ENCODE measurements at places on chromosomes 12 and 14.

- DNase-seq, result no peak
Measured at GRCh38 chr12:9673404-9674225, 4.1 kb downstream of the CLEC2D start.

DNA sequence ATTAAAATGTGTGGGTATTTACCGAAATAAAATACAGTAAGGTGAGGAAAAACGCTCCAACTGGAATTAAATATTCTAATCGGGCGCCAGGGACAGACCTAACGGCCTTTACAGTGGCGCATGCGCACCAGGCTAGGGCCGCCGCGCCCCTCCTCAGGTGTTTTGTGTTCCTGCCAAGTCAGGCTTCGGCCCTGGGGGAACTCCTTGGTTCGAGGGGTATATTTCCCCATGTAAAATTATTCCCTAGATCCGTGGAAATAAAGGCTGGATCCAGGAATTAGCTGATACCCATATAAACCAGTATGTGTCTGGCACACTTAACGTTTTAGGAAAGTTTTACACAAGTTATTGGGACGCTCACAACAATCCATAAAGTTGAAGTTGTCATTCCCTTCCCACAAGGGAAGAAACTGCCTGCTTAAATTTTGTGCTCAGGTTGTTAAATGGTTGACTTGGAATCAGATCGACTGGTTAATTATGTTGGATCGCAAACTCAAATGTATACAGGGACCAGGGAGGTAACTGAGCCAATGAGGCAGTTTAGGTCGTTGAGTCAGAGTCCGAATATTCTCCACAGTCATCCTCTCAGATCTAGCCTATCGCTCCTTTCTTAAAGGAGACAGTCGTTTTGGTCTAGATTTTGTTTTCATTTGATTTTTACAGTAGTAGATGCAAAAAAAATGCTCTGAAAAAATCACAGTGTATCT is 621 bp upstream of the ANAPC7 start:
- DNase-seq, result peak; percentile 57

DNA sequence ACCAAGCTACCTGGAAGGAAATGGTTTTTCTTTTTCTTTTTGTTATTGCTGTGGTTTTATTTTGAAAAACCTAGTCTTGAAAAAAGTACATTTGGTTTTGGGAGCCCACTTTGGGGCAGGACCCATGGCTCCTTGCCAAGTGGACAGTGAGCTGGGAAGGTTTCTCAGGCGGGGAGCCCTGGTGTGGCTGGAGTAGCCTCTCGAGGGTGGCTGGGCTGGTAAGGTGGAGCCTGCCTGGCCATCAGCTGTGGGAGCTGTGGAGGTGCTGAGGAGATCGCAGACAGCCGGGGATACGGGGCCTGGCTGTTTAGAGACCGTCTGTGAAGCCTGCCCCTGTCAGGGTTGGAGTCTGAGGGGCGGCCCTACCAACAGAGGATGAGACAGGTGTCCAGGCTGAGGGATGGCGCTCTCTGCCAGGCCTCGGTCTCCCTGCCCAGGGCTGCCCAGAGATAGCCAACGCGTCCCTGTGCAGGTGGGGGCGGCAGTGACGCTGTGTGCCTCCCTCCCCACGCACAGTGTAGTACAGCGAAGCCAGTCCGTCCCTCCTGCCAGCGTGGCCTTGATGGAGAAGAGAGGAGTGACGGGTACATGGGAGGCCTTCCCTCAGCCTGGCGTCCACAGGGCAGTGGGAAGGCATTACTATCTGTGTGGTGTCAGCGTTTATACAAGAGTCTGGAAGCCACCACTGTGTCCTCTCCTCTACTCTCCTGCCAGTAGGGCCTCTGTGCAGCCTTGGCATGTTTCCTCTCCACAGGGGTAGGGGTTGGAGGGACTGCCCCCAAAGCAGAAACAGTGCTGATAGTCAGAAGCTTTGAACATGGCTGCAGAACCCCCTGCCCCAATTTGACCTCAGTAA is 5.9 kb downstream of the RIN3 start:
- DNase-seq, result no peak

GRCh38 chr12:88418856-88419497 is 161.3 kb downstream of the KITLG start:
- no peak for DNase-seq

GRCh38 chr14:85439696-85440328 is 90.1 kb upstream of the FLRT2 start:
- DNase-seq, result no peak

- DNase-seq, result no peak
Measured at GRCh38 chr12:2792671-2793500, 1.9 kb upstream of the FKBP4 start.

- no peak for DNase-seq
Measured at GRCh38 chr12:132176920-132177551, 32.8 kb downstream of the NOC4L start.

DNA sequence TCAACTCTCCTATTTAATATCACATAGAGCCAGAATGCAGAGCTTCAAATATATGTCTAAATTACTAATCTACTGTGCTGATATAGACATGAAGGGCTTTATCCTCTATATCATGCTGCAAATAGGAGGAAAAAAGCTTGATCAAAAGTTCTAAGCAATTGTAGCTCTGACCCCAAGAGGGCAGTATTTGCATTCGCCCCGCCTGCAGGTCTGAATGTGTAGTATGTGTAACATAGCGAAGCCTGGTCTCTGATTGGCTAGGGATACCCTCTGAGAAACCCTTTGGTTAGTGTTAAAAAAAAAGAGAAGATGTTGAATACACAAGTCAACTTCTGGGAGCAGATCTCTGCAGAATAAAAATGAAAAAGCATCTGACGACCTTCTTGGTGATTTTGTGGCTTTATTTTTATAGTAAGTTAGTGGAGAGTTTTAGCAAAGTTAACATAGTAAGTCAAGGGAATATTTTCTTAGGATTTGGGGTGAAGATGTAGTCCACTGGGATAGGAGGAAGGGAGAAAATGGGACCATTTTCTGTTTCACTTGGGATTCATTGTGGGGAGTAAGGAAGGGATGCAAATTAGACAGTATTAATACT is 151.6 kb upstream of the OR4E1 start:
- DNase-seq, result peak; percentile 11

GRCh38 chr14:51368721-51369163 is 128.7 kb downstream of the TMX1 start:
- no peak for DNase-seq

- DNase-seq, result no peak
Measured at GRCh38 chr14:105279642-105280361, 21.0 kb downstream of the BRF1 start.

- DNase-seq, result no peak
Measured at GRCh38 chr12:44573723-44574122, 302.4 kb downstream of the NELL2 start.

DNA sequence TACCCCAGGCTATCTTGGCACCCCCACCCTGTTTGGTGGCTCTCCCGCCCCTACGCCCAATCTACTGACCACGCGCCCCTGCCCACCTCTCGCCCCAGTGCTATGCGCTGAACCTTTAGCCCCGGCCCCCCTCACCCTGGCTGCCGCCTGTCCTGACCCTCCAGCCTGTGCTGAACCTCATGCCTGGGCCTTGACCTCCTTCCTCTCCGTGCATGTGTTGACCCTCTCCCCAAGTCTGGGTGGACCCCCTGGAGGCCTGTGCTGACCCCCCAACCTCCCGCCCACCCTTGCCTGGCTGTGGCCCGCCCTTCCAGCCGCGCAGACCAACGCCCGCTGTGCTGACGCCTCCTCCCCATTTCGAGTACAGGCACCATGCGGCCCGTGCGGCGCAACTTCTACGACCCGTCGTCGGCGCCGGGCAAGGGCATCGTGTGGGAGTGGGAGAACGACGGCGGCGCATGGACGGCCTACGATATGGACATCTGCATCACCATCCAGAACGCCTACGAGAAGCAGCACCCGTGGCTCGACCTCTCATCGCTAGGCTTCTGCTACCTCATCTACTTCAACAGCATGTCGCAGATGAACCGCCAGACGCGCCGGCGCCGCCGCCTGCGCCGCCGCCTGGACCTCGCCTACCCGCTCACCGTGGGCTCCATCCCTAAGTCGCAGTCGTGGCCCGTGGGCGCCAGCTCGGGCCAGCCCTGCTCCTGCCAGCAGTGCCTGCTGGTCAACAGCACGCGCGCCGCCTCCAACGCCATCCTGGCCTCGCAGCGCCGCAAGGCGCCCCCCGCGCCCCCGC is 20.7 kb downstream of the DTX1 start:
- DNase-seq, result no peak

- DNase-seq, result no peak
Measured at GRCh38 chr12:65963862-65964240, 139.6 kb downstream of the HMGA2 start.

DNA sequence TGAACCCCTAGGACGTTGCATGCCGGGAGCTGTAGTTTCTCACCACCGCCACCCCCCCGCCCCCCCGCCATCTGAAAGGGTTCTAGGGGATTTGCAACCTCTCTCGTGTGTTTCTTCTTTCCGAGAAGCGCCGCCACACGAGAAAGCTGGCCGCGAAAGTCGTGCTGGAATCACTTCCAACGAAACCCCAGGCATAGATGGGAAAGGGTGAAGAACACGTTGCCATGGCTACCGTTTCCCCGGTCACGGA is 501 bp upstream of the HSP90B1 start:
- no peak for DNase-seq

GRCh38 chr14:91417120-91417982 is at the start of gene CCDC88C:
Gene CCDC88C (minus strand): TSS chr14:91417820. CDS start chr14:91417690, 130 bp downstream.
- peak; percentile 41 for DNase-seq

DNA sequence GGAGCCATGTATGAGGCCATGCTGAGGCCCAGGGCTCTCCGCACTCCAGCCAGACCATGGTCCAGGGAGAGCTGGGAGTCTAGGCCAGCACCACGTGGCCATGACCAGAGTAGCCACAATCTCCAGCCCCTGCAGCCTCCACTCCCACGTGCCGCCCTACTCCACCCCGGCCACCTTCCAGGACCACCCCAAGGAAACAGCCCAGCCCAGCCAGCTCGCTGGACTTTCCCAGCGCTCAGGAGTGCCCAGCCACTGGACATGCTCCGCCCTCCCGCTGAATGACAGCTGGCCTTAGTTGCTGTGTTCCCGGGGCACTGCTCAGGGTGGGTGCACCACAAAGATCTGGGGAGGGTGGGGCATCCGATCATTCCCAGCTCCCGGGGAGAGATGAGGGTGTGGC is 2.1 kb upstream of the C14orf180 start:
- no peak for DNase-seq

DNA sequence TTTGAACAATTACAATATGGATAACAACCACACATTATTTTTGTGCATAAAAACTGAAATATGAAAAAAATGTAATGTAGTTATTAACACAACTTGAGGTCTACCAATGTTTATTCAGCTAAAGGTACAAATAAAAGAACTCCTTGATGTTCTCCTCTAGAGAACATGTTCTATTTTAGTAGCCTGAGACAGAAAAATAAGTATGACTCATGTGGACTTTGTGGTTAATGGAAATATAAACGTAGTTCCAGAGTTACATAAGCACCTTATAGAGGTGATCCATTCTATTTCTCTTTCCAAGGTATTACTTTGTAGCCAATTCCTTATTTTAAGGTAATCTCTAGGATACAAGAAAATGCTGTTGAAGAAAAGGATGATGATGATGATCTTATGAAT is 25.7 kb downstream of the ALKBH1 start:
- DNase-seq, result no peak

DNA sequence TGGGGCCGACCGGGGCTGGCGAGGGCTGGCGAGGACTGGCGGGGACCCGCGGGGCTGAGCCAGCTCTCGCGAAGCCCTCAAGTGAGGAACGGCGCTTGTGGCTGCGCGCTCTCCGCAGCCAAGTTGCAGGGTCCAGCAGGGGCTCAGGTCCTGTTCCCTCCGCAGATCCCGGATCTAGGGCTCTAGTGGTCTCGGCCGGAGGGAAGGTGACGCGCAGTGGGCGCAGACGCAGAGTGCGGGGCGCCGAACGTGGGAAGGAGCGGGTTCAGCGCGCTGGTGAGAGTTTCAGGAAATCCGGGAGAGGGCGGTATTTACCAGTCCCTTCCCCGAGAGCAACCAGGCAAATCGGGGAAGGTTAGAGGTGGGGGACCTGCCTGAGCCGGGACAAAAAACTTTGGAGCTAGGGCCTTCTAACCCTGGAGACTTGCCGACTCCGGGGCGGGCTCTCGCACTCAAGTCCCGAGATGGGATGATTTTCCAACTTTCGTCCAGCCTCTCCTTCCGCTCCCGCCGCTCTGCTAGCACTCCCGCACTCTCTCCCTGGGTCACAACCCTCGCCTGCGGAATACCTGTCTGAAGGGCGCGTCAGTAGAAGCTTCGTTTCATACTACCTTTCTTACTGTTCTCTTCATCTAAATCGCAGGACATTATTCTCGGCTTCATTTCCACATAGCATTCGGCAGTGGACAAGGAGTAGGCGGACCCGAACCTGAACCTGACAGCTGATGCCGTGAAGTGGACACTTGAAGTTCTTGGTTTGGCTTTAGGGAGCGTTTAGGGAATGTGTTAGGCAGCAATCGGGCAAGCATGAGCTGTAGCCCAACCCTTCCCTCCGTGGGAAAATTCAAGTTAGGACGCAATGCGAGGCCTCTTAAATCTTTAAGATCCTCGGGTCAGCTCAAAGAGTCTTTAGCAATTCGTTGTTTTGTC is 13.6 kb upstream of the PAX9 start:
- no peak for DNase-seq

GRCh38 chr14:23248601-23249000 is 10.9 kb downstream of the RNF212B start:
- DNase-seq, result no peak

DNA sequence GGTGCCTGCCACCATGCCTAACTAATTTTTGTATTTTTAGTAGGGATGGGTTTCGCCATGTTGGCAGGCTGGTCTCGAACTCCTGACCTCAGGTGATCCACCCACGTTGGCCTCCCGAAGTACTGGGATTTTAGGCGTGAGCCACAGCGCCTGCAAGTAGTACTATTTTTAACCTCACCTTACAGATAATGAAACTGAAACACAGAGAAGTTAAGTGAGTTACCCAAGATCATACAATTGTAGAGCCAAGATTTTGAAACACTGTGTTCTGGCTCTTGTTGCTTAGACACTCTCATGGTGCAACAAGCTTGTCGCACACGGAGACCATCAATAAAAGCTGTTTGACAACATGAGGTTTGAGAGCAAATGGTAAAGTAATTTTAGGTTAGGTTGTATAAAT is 159.1 kb upstream of the LMNTD1 start:
- no peak for DNase-seq

DNA sequence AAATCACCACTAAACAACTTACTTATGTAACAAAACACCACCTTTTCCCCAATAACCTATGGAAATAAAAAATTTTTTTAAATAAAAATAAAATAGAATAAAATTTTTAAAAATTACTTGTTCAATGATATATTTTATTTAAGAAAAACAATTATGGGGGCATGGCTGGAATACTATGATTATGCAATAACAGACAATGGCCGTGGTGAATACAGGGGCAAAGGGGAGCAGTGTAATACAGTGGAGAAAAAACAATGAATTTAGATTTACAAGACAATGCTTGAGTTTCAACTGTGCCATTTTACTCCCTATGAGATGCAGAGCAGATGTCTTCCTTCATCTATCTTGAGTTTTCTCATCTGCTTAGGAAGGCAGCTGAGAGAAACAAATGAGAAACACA is 72.9 kb downstream of the BLTP3B start:
- no peak for DNase-seq

GRCh38 chr12:9869307-9870161 is at the start of gene CLEC2B:
Gene CLEC2B (minus strand): TSS chr12:9869354.
- no peak for DNase-seq
